Suprapubic skin (tissue), 4 donors: ENCODE measurements at places on chromosomes 2 and 18.

GRCh38 chr2:76599732-76600368 lies 889.1 kb upstream of the GCFC2 start:
- no peak for DNase-seq

GRCh38 chr2:104923665-104924064 lies 69.8 kb downstream of the POU3F3 start:
- no peak for DNase-seq

DNA sequence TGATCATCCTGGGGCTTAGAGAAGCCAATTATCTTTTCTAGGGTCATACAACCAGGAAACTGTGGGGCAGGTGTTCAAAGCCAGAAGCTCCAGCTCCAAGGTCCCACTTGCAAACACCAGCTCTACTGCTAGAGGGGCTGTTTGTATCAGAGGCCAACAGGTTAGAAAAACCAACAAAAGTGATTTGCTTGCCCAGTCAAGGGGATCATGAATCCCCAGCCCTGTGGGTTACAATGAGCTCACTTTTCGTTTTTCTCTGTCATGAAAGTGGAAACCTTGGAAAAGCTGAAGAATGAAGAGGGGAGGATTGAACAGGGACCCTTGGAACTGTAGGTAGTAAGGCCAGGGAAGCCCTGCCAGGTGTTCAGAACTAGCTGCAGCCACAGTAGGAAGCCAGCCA lies 119.2 kb downstream of the SPP2 start:
- no peak for DNase-seq

GRCh38 chr18:44508474-44508873 lies 172.2 kb upstream of the SETBP1 start:
- DNase-seq: no peak

- peak; percentile 69 for DNase-seq
These were observed 684 bp upstream of the ARPC2 start for GRCh38 chr2:218216336-218216673.

- no peak for DNase-seq
These were observed 84.9 kb downstream of the MAPK4 start for GRCh38 chr18:50644807-50645206.

DNA sequence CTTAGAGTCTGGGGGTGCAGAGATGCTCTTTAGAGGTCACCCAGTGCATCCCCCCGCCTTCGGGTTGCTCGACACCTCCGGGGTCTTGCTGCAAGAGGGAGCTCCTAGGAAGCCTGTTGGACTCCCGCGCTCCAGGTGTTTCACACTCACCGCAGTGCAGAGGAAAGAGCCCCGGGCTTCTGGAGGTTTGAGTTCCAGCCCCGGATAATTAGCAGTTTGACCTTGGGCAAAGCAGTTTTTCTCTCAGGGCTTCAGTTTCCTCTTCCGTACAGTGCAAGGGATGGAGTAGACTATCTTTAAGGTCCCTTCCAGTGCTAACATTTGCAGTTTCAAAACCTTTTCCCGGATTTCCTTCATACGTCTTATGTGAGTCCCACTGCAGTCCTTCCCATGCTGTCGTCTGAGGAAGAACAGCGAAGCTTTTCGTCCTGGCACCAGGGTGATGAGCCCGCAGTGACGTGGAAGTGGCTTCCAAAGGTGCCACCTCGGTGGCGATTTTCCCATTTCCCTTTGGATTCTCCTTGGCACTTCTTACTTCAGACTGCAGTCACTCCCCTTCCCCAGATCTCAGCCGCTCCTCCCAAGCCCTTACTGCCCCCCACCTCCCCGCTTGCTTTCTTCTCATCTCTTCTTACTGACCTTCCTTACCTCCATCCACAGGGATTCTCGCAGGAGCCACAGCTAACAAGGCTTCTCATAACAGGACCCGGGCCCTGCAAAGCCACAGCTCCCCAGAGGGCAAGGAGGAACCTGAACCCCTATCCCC lies 585 bp downstream of the PNKD start:
- no peak for DNase-seq

DNA sequence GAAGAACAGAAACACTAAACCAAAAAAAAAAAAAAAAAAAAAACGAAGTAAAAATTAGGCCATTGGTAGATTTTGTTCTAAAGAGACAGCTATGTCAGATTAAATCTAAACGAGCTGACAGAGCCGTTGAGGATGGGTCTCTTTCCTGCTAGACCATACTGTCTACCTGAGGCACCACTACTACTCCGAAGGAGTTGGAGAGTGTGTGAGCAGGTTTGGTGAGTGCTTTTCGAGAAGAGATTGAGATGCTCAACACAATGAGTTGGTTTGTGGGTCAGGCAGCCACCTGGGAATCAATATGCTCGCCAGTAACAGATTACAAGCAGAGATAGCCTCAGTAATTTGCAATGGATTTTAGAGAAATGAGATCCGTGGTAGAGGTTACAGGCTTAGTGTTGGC lies 281.5 kb upstream of the EPAS1 start:
- DNase-seq: no peak

DNA sequence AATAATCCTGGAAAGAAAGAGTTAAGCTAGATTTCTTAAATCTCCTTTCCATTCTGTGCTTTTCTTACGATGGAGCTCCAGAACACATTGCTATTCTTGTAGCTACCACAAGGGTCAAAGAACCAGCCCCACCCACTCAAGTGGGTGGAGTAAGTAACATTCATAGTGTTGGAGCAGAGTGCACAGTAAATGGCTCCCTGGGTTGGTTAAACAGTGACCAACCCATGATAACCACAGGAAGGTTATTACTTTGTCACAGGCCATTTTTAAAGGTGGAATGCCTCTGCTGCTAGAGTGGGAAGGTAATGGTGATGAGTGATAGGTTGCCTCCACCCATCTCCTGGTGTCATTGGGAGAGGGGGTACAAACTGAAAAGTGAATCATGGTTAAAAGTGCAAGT lies 13.9 kb downstream of the ARPC2 start:
- DNase-seq: no peak

DNA sequence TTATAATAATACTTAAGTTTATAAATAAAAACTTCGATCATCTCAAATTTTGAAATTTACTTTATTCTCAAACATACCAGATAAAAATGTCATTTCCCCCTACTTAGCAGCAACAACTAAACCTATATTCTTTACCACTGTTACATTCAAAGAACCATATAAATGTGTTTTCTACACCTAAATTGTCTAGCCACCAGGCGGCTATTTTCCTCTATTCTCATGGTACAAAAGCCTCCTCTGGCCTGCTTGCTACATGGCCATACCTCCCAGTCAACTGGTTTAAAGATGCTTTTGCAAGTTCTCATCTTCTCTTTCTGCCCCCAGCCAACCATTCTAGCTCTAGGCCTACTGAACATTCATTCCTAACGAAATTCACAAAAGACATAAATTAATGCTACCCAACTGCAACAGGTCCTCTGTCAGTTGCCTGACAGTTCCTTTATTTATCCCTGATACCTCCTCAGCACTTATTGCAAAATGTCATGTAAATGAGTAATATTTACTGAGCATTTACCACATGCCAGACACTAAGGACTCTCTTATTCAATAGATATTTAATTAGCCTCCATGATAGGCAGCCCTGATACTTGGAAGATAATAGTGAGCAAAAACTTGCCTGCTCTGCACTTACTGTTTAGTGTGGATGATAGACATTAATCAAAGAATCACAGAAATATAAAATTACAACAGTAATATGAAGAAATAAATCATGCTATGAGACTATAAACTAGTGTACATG lies 5.0 kb downstream of the C1D start:
- DNase-seq: no peak

GRCh38 chr2:169709981-169710380 lies 15.7 kb downstream of the PHOSPHO2 start:
- no peak for DNase-seq

GRCh38 chr2:96098900-96099590 lies 17.3 kb downstream of the ADRA2B start:
- DNase-seq: peak; percentile 71

DNA sequence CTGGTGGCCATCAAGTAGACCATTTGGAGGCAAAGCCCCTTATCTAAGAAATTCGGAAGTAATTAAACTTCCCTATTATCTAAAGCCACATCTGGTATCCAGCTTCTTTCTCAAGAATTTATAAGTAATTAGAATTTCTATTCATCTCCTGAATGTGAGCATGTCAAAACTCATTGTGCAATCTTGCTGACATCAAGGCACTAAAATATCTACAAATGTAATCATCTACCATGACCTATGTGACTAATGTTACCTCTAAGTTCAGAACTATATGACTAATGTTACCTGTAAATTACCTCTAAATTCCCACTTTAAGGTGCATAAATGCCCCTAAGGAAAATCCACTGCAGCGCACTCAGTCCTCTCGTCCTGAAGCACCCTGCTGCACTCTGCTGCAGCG lies 773.0 kb downstream of the CPS1 start:
- no peak for DNase-seq

- no peak for DNase-seq
These were observed 22.4 kb downstream of the SERPINB12 start for GRCh38 chr18:63564561-63564960.

DNA sequence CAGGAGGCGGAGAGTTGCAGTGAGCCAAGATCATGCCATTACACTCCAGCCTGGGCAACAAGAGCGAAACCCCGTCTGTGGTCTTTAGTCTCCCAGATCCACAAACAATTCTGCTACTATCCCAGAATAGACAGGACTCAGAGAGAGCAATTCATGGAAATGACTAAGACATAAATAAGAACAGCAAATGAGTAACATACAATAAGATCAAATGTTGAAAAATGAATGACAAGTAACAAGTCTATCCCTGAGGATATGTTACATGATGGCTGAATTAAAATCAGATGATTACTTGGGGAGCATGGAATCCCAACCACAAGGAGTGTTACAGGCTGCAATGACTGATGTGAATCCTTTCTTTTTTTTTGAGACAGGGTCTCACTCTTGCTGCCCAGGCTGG lies 10.3 kb downstream of the ARL5A start:
- no peak for DNase-seq

DNA sequence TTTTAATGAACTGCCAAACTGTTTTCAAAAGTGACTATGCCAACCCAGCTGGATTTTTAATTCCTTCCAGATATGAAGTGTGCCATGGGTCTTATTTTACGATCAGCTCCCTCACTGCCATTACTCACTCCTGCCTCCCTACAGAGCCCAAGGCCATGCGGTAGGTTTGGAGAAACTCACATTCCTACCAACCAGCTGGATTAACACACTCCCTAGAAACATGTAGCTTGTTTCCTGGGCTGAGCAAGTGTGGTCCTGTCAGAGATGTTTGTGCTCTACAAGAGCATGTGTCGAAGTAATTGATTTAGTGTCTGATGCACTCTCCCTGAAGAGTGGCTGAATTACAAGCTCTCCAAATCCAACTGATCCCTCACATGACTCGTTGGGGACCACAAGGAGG lies 82.5 kb downstream of the SPP2 start:
- no peak for DNase-seq

DNA sequence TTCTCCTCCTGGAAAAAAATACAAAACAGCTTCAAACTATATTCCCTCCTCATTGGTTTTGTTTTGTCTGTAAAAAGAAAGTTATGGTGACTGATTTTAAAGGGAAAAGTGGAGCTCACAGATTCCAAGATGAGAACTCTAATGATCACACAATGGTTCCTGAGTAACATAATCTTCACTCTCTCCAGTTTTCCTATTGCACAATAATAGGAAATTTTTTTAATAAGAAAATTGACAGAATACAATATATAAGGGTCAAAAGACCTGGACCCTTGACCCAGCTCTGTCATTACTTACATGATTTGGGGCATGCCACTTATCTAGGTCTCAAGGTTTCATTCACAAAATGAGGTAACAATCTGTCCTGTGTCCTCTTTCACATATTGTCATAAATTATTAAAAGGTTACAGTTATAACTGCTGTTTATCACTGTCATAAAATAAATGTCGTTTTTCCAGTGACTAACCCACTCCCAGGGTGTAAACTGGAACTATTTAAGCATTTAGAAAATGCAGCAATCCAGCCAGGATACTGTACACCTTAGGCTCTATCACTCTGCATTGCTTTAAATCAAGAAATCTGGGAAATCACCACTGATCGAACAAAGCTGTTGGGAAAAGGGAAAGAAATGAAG lies 4.1 kb downstream of the MGAT4A start:
- DNase-seq: no peak

GRCh38 chr18:22800551-22800951 lies 132.6 kb upstream of the RBBP8 start:
- DNase-seq: peak; percentile 68

- DNase-seq: no peak
These were observed 250.5 kb upstream of the NETO1 start for GRCh38 chr18:73118121-73118816.

GRCh38 chr2:101007415-101008345 lies 5.6 kb downstream of the RPL31 start:
- DNase-seq: no peak
